ENCODE measurements at places on chromosomes 16 and 17. TPM values are rescaled to one million over a fixed set of nuclear protein-coding genes. Genes with fewer than 3 reads are reported as not detected.
A peak's percentile ranks its signal among the peaks of the same experiment; 100 is the strongest.

- H3K27ac ChIP-seq, result no peak overlapping the region
- peaks cover 18% of the 10 kb centered on the region for H3K27me3 ChIP-seq
- no peaks in the 10 kb centered on the region for H3K36me3 ChIP-seq
- H3K4me3 ChIP-seq, result no peak overlapping the region
- H3K4me1 ChIP-seq, result peaks cover 26% of the 10 kb centered on the region
- no peak for DNase-seq
These were observed 482.8 kb downstream of the SOX9 start for GRCh38 chr17:72603420-72604242.

DNA sequence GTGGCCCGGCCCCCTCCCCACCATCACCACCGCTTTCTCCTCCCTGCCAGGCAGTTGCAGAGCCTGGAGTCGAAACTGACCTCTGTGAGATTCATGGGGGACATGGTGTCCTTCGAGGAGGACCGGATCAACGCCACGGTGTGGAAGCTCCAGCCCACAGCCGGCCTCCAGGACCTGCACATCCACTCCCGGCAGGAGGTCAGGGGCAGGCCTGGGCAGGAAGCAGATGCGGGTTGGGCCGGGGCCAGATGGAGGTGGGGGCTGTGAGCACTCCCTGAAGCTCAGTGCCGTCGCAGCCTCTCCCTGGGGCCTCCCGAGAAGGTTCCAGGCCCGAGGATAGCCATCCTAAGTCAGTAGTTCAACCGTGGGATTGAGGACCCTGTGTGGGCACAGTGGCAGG, 14.2 kb upstream of the ADGRG3 start:
- peaks cover 6% of the 10 kb centered on the region for H3K36me3 ChIP-seq
- no peak overlapping the region for H3K4me3 ChIP-seq
- no peaks in the 10 kb centered on the region for H3K27me3 ChIP-seq
- peaks cover 17% of the 10 kb centered on the region for H3K4me1 ChIP-seq
- no peak for DNase-seq
- peak overlapping the region; percentile 67 for H3K27ac ChIP-seq

DNA sequence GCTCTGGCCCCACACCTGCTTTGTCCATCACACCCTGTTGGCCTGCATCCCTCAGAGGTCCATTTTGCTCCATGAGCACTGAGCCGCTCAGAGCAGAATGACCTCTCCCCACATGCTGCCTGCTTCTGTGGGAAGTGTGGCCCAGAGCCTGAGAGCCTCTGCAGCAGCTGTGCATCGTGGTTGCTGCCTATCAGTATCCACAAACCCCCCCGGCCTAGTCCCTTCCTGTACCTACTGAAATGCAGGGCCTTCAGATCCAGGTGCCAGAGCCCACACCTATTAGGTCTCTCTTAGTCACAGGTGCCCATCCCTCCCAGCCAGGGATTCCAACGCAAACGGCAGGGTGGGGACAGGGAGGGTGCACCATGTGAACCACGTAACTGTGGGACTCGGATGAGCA, 16.6 kb upstream of the TRPV3 start:
- no peaks in the 10 kb centered on the region for H3K27me3 ChIP-seq
- no peak overlapping the region for H3K27ac ChIP-seq
- DNase-seq, result no peak
- H3K4me3 ChIP-seq, result no peak overlapping the region

- DNase-seq, result peak; percentile 73
- no peaks in the 10 kb centered on the region for H3K27me3 ChIP-seq
- peak overlapping the region; percentile 15 for H3K4me3 ChIP-seq
- H3K4me1 ChIP-seq, result peaks cover 56% of the 10 kb centered on the region
- H3K27ac ChIP-seq, result no peak overlapping the region
These were observed 30.6 kb upstream of the ETV4 start for GRCh38 chr17:43576563-43577229.

DNA sequence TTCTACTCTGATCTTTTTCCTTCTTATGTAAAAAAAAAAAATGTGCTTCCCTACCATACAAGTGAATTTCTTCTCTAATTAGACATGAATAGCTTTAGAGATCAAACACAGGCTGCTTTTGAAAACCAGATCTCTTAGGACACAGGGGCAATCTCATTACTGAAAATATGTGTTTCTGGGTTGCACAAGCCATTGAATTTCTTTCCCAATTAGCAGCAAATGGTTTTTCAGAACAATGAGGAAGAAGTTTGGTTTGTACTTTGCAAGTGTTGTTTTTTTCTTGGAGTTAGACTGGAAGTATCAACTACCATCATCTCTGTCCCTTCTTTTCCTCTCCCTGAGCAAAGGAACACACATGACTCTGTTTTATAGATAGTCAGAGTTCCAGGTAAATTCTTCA, 5.6 kb upstream of the ANKS4B start:
- no peaks in the 10 kb centered on the region for H3K36me3 ChIP-seq
- H3K27ac ChIP-seq, result no peak overlapping the region
- H3K4me1 ChIP-seq, result peaks cover 6% of the 10 kb centered on the region
- H3K4me3 ChIP-seq, result no peak overlapping the region
- peaks cover 2% of the 10 kb centered on the region for H3K27me3 ChIP-seq
- DNase-seq, result no peak

- H3K4me3 ChIP-seq, result no peak overlapping the region
- no peak overlapping the region for H3K27ac ChIP-seq
These were observed 104.0 kb upstream of the CDC42EP4 start for GRCh38 chr17:73415782-73416181.

GRCh38 chr17:28524476-28525424, 18.6 kb downstream of the FOXN1 start:
- peaks cover 3% of the 10 kb centered on the region for H3K27me3 ChIP-seq
- no peaks in the 10 kb centered on the region for H3K36me3 ChIP-seq
- peak overlapping the region; percentile 19 for H3K27ac ChIP-seq
- no peak overlapping the region for H3K4me3 ChIP-seq

DNA sequence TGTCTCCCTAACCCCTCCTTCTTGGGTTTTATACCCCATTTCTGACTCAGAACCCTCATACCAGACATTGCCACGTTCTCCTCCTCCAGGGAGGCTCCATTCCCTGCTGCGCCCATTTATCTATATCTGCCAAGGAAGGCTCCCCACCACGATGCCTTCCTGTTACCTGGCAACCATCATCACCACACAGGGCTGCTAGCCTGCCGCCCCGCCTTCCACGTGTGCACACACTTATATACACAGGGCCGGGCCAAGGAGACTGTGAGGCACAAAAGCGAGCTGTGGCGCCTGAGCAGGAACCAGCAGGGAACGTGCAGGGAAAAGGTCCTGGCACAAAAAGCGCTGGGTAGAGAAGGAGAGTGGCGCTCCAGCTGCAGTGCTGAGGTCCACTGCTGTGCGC, 261.8 kb downstream of the CBLN1 start:
- H3K27ac ChIP-seq, result peak overlapping the region; percentile 53
- no peak for DNase-seq
- no peaks in the 10 kb centered on the region for H3K36me3 ChIP-seq
- no peak overlapping the region for H3K4me3 ChIP-seq

DNA sequence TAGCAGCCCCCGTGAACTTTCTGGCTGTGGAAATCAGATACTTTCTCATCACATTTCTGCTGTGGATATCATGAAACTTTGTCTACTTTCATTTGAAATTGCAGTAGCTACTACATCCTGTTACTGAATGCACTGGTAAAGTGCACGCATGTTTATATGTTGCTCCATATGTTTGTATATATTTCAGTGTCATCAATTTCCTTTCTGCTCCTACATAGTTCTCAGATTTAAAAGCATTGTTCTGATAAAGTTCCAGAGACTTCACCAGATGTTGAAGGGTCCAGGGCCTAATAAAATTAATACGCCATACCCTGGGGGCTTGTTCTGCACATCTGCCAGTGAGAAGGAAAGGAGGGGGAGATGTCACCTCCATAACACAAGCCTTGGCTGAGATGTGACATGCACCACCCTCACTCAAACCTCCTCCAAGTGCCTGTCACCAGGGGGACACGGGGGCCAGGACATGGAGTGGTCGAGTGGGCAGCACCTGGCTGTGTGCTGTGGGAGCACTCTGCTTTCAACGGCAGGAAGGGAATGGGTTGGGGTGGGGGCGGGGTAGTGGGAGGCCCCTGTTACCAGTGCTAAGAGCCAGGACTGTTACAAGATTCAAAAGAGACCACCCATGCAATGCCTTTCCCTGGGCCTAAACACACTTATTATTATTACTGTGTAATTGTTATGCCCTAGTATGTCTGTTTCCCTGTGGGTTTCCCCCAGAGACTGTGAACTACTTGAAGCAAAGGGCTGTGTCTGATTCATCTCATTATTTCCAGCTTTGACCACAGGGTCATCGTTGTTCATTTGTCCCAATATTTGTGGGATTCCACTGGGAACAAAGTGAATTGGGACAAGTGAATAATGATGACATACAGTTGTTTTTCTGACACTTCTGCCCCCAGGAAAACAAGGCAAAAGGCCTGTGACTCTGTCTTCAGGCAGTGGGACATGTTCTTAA, 193.4 kb downstream of the FOXL1 start:
- peaks cover 22% of the 10 kb centered on the region for H3K4me1 ChIP-seq
- H3K27me3 ChIP-seq, result peaks cover 41% of the 10 kb centered on the region
- H3K36me3 ChIP-seq, result no peaks in the 10 kb centered on the region
- no peak overlapping the region for H3K27ac ChIP-seq

IL17C gene
- total RNA-seq, result 0.23 TPM

ACAP1 gene
- total RNA-seq, result 1.3 TPM

FKBP10 gene
- 259 TPM for total RNA-seq

PKMYT1 gene
- 82.2 TPM for total RNA-seq

JPH3 gene
- total RNA-seq, result 9.1 TPM

CD19 gene
- total RNA-seq, result not detected

SLC12A3 gene
- not detected for total RNA-seq

CIITA gene
- not detected for total RNA-seq

CACNG3 gene
- not detected for total RNA-seq

All from neural crest cell (in vitro differentiated cells).